ENCODE measurements at places on chromosomes 5 and 9.

DNA sequence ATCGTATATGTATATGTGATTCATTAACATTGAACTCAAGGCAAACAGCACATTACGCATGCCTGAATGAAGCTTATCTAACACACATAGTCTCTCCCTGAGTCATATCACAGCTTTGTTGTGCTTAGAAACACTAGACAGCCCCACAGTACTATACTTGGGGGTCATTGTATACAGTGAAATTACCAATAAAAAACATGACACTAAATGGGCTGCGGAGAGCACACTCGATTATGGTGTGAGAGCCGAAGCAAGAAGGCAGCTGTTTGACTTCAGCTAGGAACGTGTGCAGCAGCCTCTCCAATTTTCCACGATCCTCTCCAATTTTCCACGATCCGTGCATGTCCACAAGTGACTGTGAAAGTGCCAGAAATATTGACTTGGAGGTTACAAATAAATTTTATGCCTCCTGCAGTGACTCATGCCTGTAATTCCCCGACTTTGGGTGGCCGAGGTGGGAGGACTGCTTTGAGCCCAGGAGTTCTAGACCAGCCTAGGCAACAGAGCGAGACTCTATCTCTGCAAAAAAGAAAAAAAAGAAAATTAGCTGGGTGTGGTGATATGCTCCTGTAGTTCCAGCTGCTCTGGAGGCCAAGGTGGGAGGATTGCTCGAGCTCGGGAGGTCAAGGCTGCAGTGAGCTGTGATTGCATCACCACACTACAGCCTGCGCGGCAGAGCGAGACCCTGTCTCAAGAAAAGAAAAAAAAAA lies 102.4 kb downstream of the DAPK1 start:
- DNase-seq: no peak

- no peak for DNase-seq
Measured at GRCh38 chr9:133449760-133450159, 10.0 kb upstream of the CACFD1 start.

GRCh38 chr9:107208121-107208520 lies 75.0 kb upstream of the RAD23B start:
- DNase-seq: no peak

- no peak for DNase-seq
Measured at GRCh38 chr5:40082313-40082712, 597.4 kb upstream of the PTGER4 start.

DNA sequence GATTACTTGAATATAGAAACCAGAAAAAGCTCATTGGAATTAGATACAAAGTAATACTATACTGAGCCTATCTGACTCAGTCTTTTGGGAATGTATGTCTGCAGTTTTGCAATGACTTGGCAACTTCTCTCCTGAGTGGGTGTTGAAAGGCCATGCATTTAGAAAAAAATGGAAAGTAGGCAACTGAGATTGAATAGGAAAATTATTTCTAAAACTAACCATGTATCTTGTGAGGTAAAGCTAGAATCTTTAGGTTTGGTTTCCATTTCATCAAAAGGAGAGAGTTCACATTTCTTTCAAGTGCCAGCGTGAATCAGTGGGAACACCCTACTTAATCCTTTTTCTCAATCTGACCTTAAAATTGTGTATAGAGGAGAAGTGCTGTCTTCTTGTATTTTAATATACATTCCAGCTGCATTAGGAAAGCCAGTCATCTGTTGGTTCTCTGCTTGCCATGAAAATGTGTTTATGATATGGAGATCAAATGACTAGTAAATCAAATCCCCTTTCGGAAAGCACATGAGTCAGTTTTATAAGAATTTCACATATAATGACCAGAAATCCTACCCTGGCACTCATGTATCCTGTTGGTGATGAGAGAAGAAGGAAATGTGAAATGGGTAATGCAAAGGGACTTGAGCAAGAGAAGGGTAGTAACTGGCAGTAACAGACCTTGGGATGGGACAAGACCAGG lies 30.4 kb downstream of the NFX1 start:
- no peak for DNase-seq

Data from KG1 (cell line).